Osteoblast (primary cell): ENCODE measurements at places on chromosomes 6 and 20. TPM values are rescaled to one million over a fixed set of nuclear protein-coding genes. Genes with fewer than 3 reads are reported as not detected.

PAK1IP1 gene
- total RNA-seq = 17.7 and 18.3 TPM in 2 replicates

SNAP25 gene
- 1.8 TPM in 2 replicates for total RNA-seq

SNX14 gene
- total RNA-seq = 117 and 146 TPM in 2 replicates

SIRPA gene
- total RNA-seq = 13.8 and 15.9 TPM in 2 replicates

ABCF1 gene
- total RNA-seq = 37.3 and 37.4 TPM in 2 replicates

MAP7 gene
- total RNA-seq = 1.4 and 1.8 TPM in 2 replicates

HLA-DMA gene
- total RNA-seq = 9.0 and 20.0 TPM in 2 replicates

HFE gene
- total RNA-seq = 14.1 and 15.9 TPM in 2 replicates

DNA sequence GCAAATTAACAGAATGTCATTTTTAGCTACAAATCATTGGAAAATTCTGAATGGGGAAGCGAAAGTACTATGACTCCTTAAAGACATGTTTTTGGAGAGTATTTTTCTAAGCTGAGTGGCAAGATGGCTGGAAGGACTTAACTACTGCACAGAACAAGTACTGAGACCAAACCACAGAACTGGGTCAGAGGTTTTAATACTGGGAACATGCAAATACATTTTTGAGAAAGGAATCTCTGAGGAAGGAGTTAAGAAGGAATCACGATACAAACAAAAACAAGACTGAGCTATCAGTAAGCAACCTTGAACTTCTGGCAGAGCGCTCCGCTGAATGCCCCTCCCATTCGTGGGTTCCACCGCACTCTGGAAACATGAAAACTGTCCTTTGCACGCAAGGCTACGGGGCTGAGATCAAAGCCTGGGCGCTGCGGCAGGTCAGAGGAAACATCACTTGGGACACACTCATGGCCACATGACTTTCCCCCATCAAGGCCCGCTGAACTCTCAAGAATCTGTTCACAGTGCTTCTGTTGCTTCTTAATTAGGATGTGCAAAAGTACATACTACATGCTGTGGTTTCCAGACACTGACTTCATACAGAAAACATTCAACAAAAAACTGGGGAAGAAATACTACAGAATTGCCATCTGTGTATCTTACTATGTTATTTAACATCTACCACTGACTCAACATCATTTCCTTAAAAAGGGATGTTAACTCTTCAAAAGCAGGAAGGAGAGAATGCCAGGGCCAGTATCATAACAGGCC lies 27.8 kb downstream of the SLC23A2 start:
- H3K27ac ChIP-seq = peak overlapping the region; percentile 93
- no peaks in the 10 kb centered on the region for H3K27me3 ChIP-seq
- H3K4me3 ChIP-seq = peak overlapping the region; percentile 70
- peak; percentile 88 for DNase-seq
- peaks cover 17% of the 10 kb centered on the region for H3K4me1 ChIP-seq

DNA sequence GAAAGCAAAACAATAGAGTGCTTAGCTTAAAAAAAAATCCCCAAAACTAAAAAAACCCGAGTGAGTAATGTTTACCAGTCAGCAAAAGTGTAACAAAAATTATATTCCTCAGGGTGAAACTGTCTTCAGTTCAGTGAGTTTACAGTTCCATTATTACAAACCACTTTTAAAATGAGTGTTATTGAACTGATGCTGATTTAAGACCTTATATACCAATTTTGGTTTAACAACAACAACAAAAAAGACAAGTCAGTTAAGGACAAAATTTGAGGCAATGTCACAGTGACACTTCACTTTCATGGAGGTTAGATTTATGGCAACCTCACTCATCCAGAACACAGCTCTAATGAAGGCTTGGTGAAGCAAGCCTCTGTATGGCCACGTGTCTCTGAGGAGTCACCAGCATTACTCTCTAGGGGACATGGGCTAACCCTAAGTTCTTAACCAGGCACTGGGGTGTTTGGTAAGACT lies 630.8 kb downstream of the PHF3 start:
- H3K4me3 ChIP-seq = no peak overlapping the region
- H3K36me3 ChIP-seq = no peaks in the 10 kb centered on the region
- no peaks in the 10 kb centered on the region for H3K27me3 ChIP-seq
- H3K27ac ChIP-seq = no peak overlapping the region
- no peaks in the 10 kb centered on the region for H3K4me1 ChIP-seq
- no peak for DNase-seq

GRCh38 chr6:101178748-101179147 lies 214.8 kb upstream of the GRIK2 start:
- DNase-seq = no peak
- H3K27ac ChIP-seq = no peak overlapping the region
- H3K4me3 ChIP-seq = no peak overlapping the region
- H3K4me1 ChIP-seq = no peaks in the 10 kb centered on the region
- no peaks in the 10 kb centered on the region for H3K36me3 ChIP-seq

- H3K4me3 ChIP-seq = no peak overlapping the region
- no peaks in the 10 kb centered on the region for H3K4me1 ChIP-seq
- H3K27ac ChIP-seq = no peak overlapping the region
- no peaks in the 10 kb centered on the region for H3K27me3 ChIP-seq
- no peak for DNase-seq
These were observed 36.7 kb upstream of the INSM1 start for GRCh38 chr20:20331156-20331555.

DNA sequence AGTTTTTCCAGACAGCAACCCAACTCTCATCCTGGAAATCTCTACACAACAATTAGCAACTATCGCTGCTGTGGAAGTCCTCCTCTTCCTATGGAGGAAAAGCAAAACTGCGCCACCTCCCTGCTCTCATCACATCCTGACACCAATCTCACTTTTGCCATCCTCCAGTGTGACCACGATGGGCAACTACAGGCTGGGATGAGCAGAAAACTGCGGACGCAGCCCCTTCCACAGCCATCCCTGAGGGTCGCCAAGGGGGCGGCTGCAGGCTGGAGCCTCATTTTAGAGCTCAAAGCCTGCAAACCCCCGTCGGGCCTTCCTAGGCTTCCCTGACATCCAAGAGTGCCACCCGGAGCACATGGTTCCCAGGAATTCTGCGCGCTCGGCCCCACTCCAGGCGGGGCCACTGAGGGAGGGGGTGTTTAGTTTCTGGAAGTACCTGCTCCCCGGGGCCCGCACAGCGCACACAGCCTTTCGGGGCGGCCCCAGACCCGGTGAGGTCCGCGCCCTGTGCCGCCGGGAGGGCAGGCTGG lies 1.2 kb downstream of the TCFL5 start:
- no peak overlapping the region for H3K27ac ChIP-seq
- peaks cover 18% of the 10 kb centered on the region for H3K36me3 ChIP-seq
- peaks cover 8% of the 10 kb centered on the region for H3K4me1 ChIP-seq
- H3K27me3 ChIP-seq = no peaks in the 10 kb centered on the region
- DNase-seq = peak; percentile 73

DNA sequence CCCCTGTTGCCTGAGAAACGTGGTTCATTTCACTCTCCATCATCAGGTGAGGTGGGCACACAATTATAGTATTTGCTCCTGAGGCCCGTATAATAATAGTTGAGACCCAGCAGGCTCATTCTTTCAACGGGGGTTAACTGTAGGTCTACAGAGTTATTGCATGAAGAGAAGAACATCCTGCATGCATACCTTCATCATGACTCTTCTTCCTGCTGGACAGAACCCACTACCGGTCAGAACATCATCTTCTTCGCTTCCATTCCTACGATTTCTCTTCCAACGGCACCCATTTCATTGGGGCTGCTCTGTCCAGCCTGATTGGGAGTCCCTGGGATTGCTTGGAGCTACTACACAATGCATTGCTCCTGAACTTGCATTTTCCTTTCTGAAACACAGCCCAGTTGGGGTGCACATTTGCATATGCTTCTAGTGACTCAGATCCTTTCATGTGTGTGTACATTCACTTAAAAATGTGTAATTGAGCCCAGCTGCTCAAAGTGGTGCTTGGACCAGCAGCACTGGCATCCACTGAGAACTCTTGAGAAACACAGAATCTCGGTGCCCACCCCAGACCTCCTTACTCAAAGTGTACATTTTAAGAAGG lies 57.4 kb downstream of the SLC24A3 start:
- H3K27ac ChIP-seq = no peak overlapping the region
- no peaks in the 10 kb centered on the region for H3K4me1 ChIP-seq
- DNase-seq = peak; percentile 31

DNA sequence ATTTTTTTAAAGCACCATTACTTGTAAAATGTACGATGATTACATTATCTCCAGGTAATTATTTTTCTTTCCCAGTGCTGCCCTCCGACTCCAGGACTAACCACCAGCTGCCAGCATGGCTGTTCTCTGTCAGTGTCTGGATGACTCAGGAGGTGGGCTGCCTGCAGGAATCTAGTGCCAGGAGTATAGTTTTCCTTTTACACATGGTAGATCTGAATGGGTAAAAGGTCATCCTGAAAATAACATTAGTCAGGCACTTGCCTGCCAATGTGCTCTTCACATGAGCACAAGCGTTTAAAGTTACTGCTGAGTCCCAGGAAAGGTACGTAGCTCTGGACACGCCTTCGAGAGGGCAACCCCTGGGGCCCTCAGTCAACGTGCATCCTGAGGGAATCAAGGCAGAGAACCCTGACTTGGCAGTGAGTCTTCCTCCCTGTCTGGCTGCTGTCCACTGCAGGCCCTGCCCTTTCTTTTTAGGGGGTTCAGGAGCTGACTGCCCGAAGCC lies 2.4 kb downstream of the DYNLT1 start:
- peak; percentile 98 for DNase-seq
- peaks cover 18% of the 10 kb centered on the region for H3K36me3 ChIP-seq
- peak overlapping the region; percentile 92 for H3K27ac ChIP-seq
- H3K27me3 ChIP-seq = no peaks in the 10 kb centered on the region

DNA sequence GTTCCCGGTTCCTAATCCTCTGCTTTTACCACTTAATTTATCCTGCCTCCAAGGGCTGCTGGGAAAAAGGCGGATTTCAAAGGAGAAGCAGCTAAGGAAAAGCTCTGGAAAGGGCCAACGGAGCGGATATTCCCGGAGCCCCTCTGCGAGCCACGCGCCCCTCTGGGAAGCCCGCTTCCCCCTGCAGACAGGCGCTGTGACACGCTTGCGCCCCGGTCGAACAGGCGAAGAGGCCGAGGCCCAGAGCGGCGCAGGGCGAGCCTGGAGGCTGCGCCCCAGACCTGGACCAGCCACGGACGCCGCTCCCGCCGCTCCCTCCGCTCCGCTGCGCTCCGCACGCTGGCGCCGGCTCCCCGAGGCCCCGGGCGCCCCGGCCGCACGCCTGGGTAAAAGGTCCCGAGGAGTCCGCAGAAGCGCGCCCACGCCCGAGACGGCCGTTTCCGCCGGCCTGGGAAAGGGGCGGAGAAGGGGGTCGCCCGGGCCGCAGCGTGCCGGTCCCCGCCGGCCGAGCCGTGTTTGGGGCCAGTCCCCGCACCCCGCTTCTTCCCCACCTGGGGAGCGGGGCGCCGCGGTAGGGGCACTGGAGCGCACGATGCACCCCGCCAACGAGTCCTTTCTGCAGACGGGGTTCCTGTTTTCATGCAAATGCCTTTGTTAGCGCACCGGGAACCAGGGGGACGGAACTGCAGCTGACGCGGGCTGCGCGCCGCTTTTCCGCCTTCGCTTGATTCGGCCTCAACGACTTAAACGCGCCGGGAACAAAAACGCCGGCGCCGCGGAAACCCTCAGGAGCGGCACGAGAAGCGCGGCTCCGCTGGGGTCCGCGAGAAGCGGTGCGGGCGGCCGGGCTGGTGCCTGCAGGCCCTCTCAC lies 91.9 kb upstream of the SIRPA start:
- peak; percentile 82 for DNase-seq
- H3K27ac ChIP-seq = peak overlapping the region; percentile 17
- H3K36me3 ChIP-seq = no peaks in the 10 kb centered on the region
- H3K4me1 ChIP-seq = peaks cover 12% of the 10 kb centered on the region

- peaks cover 16% of the 10 kb centered on the region for H3K4me1 ChIP-seq
- no peaks in the 10 kb centered on the region for H3K27me3 ChIP-seq
- no peak for DNase-seq
- no peak overlapping the region for H3K4me3 ChIP-seq
- H3K36me3 ChIP-seq = peaks cover 4% of the 10 kb centered on the region
These were observed 7.2 kb upstream of the LCA5 start for GRCh38 chr6:79544299-79544927.

DNA sequence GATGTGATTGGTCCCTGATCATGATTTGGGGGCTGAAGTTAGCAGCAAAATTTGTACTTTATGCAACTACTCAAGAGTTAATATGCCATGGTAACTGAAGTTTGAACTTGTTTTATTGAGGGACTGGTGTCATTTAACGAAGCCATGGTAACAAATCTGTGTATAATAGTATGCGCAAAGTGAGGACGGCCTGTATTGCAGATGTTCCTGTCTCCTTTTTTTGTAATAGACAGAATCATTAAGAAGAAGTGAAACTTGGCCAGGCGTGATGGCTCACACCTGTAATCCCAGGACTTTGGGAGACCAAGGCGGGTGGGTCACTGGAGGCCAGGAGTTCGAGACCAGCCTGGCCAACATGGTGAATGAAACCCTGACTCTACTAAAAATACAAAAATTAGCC lies 22.3 kb downstream of the RPRD1B start:
- no peak overlapping the region for H3K4me3 ChIP-seq
- peaks cover 44% of the 10 kb centered on the region for H3K36me3 ChIP-seq
- H3K4me1 ChIP-seq = peaks cover 26% of the 10 kb centered on the region
- H3K27me3 ChIP-seq = no peaks in the 10 kb centered on the region
- no peak overlapping the region for H3K27ac ChIP-seq
- DNase-seq = no peak

DNA sequence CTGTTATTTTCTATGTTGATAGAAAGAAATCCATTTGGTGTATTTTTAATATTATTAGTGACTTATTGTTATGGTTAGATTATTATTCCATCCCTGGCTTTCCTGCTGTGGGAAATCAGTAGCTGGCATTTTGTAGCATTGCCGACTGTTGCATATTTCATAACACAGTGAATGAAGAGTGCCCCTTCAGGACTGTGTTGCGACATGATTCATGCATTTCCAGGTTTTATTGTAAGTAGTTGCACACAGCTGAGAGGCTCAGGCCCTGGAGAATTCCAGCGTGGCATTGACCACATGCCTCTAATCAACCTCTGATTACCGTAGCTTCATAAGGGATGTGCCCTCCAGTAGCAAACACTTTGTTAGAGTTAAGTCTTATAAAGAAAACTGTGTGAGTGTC lies 263.9 kb downstream of the FARS2 start:
- no peaks in the 10 kb centered on the region for H3K36me3 ChIP-seq
- peaks cover 10% of the 10 kb centered on the region for H3K4me1 ChIP-seq
- peak overlapping the region; percentile 51 for H3K27ac ChIP-seq
- no peaks in the 10 kb centered on the region for H3K27me3 ChIP-seq
- H3K4me3 ChIP-seq = no peak overlapping the region

GRCh38 chr6:163415620-163416556 lies 1.4 kb downstream of the QKI start:
- H3K36me3 ChIP-seq = no peaks in the 10 kb centered on the region
- H3K4me3 ChIP-seq = peak overlapping the region; percentile 98
- H3K27ac ChIP-seq = peak overlapping the region; percentile 91

GRCh38 chr20:32610472-32611218 lies 25.5 kb upstream of the NOL4L start:
- no peaks in the 10 kb centered on the region for H3K36me3 ChIP-seq
- peaks cover 18% of the 10 kb centered on the region for H3K27me3 ChIP-seq
- no peak overlapping the region for H3K27ac ChIP-seq
- DNase-seq = no peak
- H3K4me3 ChIP-seq = no peak overlapping the region
